HS-27A (cell line): ENCODE measurements at places on chromosomes 1 and 21.

GRCh38 chr1:243378669-243379068, 122.8 kb downstream of the SDCCAG8 start:
- DNase-seq: no peak

DNA sequence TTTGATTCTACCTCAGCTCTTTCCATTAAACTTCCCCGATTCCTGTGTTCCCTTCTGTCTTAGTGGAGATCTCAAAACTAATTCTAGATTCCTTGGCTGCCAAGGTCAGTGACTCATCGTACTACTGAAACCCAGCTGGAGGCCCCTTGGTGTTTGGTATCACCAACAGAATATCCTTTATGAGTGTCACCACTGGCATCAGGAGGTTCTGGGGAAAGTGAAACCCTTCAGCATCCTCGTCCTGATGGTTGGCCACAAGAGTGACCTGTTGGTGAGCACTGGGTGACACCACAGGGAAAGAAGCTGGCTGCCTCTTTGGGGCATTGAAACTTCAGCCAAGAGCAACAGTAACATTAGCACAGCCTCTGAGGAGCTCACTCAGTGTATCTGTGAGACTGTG, 9.6 kb downstream of the RAB42 start:
- DNase-seq: peak; percentile 94

- no peak for DNase-seq
Measured at GRCh38 chr1:223035724-223036478, 107.1 kb downstream of the TLR5 start.

GRCh38 chr1:66916320-66916719, 8.3 kb downstream of the DNAI4 start:
- no peak for DNase-seq

DNA sequence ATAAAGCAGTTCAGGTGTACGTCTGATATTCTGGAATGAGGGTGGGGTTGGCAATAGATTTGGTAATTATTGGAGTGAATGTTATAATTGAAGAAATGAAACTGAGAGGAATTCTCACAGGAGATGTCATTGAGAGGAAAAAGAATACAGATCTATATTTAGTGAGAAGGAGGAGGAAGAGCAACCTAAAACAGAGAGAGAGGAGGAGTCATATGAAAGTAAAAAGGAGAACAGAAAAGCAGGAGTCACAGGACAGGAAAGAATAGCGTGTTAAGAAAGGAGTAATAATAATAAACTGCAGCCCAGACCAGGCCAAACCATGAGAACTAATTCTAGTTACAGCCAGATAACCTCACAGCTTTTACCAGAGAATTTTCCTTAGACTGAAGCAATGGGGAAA, 62.7 kb upstream of the MROH9 start:
- no peak for DNase-seq

GRCh38 chr1:184299796-184300195, 87.0 kb upstream of the C1orf21 start:
- DNase-seq: no peak

DNA sequence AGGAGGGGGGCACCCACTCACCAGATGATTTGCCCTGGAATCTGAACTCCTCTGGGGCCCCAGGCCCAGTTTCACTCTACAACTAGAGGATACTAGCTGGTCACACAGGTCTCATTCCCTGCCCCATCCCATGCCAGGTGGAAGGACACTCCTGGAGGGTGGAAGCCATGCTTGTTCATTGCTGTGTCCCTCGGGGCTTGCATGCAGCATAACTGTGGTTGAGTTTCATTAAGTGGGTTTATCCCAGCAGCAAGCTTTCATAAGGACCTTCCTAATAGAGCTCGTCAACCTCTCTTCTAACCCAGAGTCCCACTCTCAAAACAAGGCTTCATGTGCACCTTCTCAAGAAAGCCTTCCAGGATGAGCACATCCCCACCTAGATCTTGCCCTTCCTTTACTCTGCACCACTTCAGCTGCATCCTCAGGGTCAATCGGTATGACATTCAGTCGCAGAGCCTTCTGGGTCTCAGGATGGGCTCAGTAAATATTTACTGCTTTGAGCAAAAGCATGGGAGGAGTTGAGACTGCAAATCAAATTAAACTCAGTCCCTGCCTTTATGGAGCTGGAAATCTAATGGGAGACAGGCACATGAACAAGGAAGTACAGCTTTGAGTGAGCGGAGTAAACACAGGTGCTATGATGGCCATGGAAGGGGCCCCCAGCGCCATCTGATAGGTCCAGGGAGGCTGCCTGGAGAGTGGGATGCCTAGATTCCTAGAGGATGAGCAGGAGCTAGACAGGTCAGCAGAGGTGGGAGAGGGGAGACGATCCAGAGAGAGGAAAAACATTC, 32.3 kb downstream of the LAMB3 start:
- DNase-seq: no peak

- no peak for DNase-seq
Measured at GRCh38 chr21:14477841-14478240, 68.3 kb downstream of the SAMSN1 start.

GRCh38 chr1:191366686-191367085, 791.6 kb upstream of the RGS18 start:
- DNase-seq: no peak

DNA sequence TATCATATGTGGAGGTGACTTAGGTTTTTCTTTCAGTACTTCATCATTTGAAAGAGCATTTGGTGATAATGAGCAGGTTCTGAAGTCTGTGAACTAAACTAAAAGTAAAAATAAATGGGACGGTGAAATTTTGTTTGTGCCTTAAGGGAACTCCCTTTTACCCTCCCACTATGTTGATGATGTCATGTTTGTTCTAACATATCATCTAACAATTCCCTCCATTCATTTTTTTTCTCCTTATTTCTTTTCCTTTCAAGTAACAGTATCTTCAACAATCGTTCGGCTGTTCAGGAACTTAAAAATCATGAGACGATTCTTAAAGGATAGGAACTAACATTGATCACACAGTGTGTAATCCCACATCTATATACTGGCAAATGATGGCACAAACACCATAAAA, 30.0 kb upstream of the IRF2BP2 start:
- DNase-seq: no peak

DNA sequence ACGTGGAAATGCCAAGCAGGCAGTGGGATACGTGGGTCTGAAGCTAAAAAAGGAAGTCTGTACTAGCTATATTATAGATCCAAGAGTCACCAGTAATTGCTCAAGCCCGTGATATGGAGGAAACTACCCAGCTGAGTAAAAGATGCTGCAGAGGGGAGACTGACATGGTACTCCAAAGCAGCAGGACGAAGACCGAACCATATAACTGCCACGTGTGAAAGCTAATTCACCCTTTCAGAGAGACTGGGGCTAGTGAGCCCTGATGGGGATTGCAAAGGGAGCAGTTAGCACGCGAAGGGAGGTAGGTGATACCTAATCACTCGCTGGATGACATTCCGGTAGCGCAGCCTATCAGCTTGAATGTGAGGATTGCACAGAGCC, 316 bp downstream of the AP4B1 start:
- no peak for DNase-seq

GRCh38 chr1:2477309-2477708, 1.2 kb downstream of the PLCH2 start:
- no peak for DNase-seq

- no peak for DNase-seq
Measured at GRCh38 chr1:17994046-17994445, 113.6 kb upstream of the IGSF21 start.

DNA sequence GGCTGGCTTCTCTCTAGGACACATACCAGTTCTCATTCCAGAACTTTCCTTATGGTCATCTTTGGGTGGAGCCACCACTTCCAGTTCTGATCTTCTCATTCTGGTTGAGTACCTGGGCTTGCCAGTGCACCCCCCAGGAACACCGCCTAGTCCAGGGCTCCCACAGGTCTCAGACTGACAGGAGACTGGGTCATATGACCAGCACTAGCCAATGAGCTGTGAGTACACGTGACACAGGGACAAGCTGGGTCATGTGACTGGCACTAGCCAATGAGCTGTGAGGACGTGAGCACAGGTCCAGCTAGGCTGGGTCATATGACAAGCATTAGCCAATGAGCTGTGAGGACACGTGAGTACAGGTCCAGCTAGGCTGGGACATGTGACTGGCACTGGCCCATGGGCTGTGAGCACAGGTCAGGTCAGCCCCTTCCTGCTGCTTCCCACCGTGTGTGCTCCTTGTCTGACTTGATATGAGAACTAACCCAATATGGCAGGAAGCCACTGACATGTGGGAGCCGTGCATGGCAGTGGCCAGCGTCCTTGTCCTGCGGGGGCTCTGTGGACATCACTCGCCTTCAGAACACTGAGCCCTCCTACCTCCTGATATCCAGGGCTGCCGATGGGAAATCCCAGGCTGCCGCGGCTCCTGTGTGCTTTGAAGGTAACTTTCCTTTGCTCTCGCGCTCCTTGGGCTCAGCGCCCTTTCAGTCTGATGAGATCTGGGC, 22.7 kb downstream of the KRTAP10-1 start:
- peak; percentile 5 for DNase-seq

DNA sequence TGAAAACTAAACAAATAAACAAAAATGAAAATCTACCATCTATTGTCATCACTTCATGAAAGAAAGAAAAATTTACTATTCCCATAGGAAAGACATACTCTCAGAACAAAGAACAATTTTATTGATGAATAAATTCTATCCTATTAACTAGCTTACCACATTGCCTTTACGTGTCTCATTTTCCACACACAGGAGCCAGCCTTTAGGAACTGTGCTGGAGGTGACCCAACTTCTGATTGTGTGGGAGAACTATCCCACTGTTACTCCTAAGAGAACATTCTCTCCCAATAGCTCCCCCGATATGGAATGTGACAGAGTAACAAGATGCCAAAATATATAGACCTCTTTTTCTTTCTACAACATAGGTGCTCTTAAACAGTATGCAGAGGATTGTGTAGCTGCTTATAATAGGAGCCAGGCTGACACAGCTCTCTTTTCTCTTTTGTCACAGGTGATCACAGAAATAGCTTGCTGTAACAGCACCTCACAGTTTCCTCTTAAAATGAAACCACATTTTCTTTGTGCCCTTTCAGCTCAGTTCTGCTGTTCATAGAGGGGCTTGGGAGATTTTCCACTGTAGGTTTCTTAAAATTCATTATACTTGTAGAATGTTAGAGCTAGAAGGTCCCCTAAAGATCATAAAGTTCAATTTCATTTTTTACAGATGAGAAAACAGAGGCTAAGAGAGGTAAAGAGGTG, 35.5 kb downstream of the C21orf91 start:
- DNase-seq: no peak

- DNase-seq: no peak
Measured at GRCh38 chr1:219834314-219834917, 93.9 kb downstream of the SLC30A10 start.

- no peak for DNase-seq
Measured at GRCh38 chr21:35043549-35043948, 5.6 kb downstream of the RUNX1 start.

- no peak for DNase-seq
Measured at GRCh38 chr1:174723816-174724215, 275.9 kb upstream of the CACYBP start.

- DNase-seq: no peak
Measured at GRCh38 chr1:2476061-2476999, at the start of gene PLCH2. Gene PLCH2 (plus strand): TSS chr1:2476289. CDS start chr1:2476589, 300 bp downstream.

DNA sequence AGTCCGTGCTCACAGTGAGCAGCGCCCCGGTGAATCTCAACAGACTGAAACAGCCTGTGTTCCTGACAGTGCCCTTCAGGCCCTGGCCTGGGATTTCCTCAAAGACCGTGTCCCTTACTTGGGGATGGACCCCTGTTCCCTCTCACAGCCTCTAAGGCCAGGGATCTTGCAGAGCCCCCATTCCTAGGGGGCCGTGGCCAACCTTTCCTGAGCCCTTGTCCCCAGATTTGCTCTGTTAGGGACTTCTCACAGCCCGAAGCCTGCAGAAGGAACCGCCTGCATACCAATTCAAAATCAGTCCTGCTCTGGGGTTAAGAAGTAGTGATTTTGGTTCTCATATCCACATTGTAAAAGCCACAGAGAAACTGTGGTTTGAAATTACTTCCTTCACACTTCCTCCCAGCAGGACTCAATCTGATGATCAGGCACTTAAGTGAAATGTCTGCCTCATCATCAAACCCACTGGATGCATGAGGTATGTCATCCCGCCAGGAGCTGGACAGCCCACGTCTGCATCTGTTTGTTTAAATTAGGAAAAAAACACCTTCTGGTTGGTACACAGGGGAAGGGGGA, 14.9 kb downstream of the ABCA4 start:
- no peak for DNase-seq

DNA sequence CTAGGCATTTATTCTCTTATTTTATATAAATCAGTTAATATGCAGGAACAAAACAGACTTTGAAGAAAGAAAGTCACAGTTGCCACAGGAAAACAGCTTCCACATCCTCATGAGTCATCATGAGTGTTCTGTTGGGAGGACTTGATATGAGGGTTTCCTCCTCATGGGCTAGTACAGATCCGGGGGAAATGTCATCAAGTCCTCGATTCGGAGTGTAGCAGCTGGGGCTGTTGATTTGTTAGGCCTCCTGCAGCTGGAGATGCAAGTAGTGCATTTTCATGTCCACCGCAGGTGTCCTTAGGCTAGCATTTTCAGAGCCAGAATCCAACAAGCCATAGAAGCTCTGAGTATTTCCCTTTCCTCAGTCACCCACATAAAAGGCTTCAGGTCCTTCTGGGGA, 36.7 kb downstream of the ADAM30 start:
- peak; percentile 40 for DNase-seq

- DNase-seq: no peak
Measured at GRCh38 chr1:87673748-87674147, 345.1 kb downstream of the LMO4 start.

- no peak for DNase-seq
Measured at GRCh38 chr1:81802457-81802706, 1.6 kb downstream of the ADGRL2 start.

GRCh38 chr1:41882068-41882477, 36.6 kb downstream of the HIVEP3 start:
- no peak for DNase-seq

DNA sequence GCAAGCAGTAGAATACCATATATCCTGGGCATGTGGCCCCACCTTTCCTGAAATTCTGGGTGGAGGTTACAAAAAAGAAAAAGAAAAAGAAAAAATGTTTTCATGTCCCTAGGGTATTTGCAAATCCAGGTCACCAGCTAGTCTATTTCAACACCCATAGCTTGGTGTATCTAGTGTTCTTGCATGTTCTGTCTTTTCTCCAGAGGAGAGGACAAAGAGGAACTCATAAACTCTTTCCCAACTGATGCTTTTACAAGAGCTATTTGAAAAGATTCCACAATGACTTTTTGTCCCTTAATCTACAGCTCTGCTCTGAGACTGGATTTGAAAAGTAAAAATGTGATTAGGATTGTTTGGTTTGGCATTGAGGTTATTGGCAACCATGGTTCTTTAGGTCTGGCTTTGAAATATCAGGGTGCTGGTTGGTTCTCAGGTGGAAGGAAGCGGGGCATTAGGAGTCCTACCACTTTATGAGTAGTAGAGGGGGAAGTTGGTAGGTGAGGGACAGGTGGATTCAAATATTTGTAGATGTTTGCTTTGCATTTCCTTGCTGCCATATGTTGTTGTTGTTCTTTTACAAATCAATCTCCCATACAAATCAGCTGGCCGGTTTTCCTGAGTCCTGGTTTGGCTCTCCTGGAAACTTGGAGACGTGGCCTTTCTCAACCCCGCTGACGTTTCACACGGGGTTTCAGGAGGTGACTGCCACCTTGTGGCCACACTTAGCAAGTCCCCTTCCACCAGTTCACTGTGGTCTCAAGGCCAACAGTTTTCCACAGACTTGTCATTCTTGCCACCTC, 126.7 kb upstream of the KIAA0040 start:
- DNase-seq: peak; percentile 8
